ENCODE measurements at places on chromosomes 11 and 22.

GRCh38 chr11:30789270-30789669 is 203.1 kb upstream of the MPPED2 start:
- no peak for DNase-seq

- no peak for DNase-seq
Observed at GRCh38 chr11:128365044-128365443, 222.3 kb downstream of the ETS1 start.

DNA sequence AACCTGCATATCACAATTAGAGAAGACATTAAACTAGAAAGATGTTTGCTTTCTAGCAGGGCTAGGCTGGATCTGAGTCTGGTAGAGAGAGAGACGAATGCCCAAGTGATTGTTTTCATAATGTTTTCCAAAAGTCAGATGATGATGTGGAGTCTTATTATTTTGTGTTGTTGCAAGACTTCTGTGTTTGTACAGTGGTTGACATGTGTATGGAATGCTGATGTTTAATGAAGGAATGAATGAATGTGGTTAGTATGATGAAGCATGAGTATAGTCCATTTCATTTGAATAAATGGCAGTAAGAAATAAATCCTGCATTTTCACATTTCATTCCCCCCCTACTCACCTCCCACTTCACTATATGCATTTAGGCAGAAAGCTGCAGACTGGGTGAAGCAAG is 69.6 kb downstream of the PPP2R1B start:
- no peak for DNase-seq

- DNase-seq = no peak
Observed at GRCh38 chr11:103031834-103032233, 60.1 kb downstream of the DCUN1D5 start.

DNA sequence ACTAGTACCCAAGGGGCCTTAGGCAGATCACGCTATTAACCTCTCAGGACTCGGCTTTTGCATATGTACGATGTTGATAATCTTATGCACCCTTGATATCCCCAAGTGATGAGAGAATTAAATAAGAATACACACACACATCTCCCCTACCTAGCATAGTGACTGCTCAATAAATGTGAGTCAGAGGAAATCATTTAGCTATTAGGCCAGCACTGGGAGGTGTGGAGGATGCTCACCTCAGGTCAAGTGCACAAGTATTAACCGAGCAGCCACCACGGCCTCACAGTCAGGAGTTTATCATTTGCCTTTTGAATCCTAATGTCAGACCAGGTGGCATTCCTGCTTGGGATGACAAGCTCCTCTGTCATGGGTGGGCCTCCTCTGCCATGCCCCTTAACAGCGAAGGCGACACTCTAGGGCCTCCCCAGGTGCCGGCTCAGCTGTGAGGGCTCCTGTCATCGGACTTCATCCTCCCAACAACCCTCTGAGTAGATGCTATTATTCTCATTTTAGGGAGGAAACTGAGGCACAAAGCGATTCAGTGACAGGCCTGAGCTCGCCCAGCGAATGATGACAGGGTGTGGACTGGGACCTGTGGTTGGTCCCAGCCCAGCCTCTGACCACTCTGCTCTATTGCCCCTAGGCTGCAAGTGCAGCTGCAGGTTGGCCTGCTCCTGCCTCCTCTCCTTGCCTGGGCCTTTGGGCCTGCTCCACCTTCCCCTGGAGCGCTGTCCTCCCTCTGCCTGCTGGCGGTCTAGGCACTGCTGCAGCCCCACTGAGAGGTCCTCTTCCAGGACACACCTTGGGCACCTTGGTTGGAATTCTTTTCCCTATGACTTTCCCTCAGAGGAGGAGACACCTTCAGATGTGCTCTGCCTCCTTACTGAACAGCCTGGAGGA is 5.0 kb upstream of the SOX10 start:
- DNase-seq = no peak

DNA sequence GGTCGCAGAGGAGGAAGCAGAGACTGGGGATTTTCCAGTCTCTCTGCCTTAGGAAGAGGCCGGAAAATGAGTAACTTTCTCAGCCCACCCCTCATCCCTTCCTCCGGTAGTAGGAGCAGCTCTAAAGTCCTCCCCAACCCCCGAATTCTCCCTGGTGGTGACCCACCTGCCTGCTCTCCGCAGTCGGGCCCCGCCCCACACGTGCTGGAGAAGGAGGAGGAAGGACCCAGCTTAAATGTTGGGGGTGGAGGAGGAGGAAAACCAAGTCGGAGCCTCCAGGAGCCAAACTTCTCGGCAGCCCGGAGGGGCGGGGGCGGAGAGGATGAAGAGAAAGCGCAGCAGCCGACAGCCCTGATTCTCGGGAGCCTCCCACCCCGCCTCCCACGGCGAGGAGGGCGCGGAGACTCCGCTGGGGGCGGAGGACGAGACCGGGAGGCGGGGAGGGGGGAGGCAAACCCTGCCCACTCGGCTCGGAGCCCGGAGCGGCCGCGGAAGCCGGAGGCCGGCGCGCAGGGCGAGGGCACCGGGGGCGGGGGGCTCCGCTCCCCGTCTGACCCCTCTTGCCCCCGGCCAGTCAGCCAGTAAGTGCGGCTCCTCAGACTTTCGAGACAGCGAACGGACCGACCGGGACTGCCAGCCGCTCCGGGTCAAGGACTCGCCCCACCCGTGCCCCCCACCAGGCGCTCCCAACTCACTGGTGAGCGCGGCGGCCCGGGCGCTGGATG is at the start of gene TPBGL:
TPBGL (plus strand) TSS at position 464 of the 725 bp plus-strand sequence. CDS start 276 bp downstream, outside the sequence.
- no peak for DNase-seq
